ENCODE measurements at places on chromosomes 12 and 14.

- DNase-seq: peak; percentile 43
Observed at GRCh38 chr14:50001999-50002925, 109.4 kb downstream of the ARF6 start.

- DNase-seq: no peak
Observed at GRCh38 chr14:77059276-77059915, 30.9 kb upstream of the IRF2BPL start.

GRCh38 chr12:93802698-93803423 lies 125.7 kb downstream of the CRADD start:
- no peak for DNase-seq

DNA sequence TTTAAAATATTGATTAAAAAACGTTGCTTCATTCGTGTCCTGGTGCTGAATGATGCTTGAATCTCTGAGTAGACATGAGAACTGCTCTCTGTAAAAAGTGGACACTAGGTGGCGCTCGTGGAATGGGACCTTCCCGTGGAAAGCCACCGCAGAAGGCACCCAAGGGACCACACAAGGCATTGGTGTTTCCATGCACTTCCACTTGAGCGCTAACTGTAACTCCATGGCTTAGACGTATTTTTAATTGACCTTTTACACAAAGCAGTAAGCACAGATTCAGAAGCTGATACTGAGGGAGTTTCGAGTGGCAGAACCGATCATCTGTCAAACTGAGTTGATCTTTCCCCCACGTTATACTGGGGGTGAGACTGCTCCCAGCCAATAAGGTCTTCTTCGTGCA lies 135.3 kb downstream of the PRKCH start:
- peak; percentile 67 for DNase-seq
